ENCODE measurements at places on chromosomes 16 and 17.

DNA sequence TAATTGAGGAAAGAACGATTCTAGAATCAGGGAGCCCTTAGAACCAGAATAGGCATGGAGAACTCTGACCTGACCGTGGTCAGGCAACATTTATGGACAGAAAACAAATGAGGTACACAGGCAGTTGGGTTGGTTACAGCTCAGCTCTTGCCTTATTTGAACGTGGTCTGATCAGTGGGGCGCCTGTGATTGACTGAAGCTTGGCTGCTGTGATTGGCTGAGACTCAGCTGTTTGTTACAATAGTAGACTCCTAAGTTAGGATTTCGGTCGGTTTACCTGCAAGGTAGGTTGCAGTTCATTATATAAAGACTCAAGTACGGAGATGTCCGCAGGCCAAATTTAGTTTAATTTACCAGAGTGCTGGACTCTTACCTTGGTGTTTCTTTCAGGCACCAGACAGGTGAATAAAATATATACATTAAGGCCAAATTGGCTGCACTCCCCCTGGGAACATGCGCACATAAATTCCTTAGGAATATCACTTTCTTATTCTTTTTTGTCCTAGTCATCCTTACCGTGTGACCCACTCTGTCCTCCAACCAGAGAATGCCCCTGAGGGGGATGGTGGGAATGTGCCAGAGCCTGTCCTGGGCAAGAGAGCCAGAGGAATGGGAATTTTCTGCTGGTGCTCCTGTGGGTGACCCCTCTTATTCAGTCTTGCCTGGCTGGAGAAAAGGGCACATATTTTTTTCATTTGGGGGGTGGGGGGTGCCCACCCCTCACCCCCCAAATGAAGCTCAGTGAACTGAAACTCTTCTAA, 7.5 kb upstream of the CSNK2A2 start:
- no peak for DNase-seq

DNA sequence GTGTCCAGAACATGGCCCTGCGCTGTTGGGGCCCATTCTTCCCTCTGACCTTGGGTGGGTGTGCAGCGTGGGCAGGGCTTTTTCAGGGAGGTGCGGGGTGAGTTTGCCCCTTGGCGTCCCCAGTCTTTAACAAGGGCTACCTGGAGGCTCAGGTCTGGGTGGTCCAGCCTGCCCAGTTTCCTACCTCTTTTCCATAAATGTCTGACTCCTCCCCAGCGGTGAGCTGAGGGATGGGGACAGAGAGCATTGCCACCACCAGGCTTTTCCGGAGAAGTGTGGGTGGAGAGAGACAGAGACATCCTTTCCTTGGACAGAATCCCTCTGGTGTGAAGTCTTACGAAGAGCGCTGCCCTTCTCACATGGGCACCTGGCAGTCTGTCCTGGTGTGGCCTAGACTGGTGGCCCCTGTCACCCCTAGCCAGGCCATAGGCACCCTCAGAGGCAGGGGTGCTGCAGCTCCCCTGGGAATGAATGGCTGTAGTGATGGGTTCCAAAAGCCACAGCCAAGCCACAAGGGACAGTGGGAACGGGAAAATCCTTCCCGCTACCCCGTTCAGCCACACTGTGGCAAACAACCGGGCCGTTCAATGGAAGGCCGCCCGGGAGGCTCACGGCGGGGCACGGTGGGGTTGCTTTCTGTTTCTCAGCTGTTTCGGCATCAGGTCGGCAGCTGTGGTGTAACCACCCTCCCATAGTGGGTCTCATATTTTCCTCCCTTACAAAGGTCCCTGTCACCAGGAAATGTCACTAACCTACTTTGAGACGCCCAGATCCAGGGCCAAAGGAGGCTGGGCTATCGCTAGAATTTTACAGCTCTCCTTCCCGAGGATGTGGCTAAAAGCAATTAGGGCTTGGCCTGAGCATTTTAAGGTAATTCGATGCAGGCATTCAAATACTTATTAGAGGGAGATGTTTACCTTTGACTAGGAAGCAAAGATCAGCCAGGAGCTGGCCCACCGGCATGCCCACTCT, 61.9 kb upstream of the GSE1 start:
- no peak for DNase-seq

DNA sequence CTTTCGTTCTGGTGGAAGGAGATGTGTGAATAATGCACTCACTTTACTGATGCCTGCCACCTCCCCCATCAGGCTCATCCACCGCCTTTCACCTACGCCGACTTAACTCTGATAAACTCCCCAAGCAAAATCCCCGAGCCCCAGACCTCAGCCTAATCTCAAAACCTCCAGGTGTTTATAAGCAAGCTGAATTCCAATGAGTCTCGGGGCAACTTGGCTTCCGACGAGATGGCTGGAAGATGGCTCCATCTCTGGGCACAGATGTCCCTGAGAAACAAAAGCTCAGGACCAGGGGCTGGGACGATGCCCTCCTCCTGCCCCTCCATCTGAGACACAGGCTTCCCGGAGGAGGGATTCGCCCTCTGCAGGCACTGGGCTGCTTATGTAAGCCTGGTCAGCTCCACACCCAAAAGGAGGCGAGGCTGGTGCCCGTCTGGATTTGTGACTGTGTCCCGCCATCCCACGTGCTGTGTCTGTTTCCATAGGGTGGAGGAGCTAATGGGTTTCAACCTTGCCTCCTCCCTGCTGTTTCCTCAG, 386.4 kb upstream of the TNRC6C start:
- no peak for DNase-seq

DNA sequence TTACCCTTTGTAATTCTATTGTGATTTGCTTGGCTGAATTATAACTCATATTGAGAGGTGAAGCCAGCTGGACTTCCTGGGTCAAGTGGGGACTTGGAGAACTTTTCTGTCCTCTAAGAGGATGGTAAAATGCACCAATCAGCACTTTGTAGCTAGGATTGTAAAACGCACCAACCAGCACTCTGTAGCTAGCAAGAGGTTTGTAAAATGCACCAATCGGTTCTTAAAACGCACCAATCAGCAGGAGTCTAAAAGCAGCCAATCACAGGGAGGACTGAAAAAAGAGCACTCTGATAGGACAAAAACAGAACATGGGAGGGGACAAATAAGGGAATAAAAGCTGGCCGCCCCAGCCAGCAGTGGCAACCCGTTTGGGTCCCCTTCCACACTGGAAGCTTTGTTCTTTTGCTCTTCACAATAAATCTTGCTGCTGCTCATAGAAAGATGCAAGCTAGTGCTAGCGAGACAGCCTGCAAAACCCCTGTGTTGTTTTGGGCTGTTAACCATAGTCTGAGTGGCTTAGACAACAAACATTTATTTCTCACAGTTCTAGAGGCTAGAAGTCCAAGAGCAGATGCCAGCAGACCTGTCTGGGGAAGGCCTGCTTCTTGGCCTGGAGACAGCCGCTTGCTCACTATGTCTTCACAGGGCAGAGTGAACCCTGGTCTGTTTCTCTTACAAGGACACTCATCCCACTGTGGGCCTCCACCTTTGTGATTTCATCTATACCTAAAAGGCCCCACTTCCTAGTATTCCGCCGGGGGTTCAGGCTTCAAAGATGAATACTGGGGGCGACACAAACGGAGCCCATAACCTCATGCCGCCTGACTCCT, 39.0 kb upstream of the CRISPLD2 start:
- DNase-seq = no peak

- no peak for DNase-seq
Observed at GRCh38 chr17:35155246-35155645, 7.6 kb downstream of the UNC45B start.

DNA sequence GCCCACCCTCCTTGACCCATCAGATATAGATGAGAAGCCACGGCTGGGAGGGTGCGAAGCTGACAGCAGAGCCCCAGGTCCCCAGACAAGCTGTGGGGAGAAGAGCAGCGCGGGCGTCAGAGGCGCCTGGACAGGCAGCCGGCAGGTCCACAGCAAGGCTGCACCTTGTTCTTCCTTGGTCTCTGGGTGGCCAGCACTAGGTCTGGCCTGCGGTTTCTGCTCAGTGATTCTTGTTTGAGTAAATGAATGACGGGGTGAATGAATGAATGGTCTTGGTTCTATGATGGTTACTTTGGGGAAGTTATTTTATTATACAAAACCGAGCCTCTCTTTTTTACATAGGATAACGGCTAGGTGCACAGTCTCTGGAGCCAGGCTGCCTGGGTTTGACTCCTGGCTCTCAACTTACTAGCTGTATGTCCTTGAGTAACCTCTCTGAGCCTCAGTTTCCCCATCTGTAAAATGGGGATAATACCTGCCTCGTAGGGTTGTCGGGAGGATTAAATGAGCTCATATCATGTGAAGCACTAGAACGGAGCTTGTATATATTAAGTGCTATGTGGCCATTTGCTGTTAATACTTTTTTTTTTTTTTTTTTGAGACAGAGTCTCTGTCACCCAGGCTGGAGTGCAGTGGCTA, 86.1 kb downstream of the RAB11FIP4 start:
- no peak for DNase-seq

DNA sequence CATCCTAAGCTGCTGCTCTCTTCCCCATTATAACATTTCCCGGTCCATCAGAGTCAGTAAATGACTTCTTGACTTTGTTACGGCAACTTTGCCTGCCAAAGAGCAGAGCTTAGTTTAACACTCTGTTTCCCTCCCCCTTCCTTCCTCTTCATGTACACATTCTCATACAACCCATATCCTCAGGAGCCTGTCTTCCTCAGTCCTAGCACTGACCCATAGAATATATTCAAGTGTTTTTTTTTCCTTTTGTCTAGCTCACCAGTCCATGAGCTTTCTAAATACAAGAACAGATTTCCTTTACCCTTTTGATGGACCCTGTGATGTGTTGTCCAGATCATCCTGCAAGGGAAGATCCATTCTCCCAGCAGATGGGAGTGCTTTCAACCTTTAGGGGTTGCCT, 97.0 kb upstream of the MON1B start:
- DNase-seq = no peak

- DNase-seq = no peak
Observed at GRCh38 chr17:2335726-2336214, 487 bp downstream of the TSR1 start.

DNA sequence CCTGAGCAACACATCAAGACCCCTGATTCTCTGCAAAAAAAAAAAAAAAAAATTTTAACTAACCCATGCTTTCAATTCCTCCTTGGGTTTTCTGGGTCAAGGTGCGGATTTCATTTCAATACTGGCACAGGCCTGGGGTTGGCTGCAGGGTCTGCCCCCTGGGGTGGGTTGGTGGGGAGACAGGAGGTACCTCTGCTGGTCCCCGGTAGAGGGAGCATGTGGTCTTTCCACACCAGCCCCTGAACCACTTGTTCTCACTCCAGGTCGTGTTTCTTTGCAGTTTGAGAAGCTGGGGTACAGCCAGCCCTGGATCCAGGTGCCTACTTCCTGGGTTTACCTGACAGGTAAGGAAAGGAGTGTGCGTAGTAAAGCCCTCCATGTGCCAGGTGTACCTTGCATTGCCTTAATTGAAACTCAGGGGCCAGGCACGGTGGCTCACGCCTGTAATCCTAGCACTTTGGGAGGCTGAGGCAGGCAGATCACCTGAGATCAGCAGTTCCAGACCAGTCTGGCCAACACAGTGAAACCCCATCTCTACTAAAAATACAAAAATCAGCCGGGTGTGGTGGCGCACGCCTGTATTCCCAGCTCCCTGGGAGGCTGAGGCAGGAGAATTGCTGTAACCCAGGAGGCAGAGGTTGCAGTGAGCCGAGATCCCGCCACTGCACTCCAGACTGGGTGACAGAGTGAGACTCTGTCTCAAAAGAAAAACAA, 21.8 kb downstream of the SDR42E2 start:
- DNase-seq = no peak

GRCh38 chr16:16915771-16916170, 536.8 kb downstream of the NPIPA7 start:
- no peak for DNase-seq

DNA sequence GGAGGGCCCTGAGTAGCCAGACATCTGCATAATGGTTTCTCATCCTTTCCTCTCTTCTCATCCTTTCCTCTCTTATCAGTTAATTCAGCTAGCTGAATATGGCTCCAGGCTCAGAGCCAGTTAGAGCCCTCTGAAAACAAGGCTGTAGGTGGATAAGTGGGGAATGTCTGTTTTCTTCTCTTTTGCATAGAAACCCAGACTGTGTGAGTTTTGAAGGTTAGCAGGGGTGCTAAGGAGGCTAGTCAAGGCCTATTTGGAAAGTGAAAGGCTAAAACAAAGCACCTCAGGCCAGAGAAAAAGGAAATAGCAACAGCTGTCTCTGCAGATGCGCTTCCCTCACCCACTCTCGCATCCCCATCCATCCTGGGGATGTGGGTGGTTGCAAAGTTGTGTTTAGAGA, 420.9 kb downstream of the SHISA9 start:
- no peak for DNase-seq

DNA sequence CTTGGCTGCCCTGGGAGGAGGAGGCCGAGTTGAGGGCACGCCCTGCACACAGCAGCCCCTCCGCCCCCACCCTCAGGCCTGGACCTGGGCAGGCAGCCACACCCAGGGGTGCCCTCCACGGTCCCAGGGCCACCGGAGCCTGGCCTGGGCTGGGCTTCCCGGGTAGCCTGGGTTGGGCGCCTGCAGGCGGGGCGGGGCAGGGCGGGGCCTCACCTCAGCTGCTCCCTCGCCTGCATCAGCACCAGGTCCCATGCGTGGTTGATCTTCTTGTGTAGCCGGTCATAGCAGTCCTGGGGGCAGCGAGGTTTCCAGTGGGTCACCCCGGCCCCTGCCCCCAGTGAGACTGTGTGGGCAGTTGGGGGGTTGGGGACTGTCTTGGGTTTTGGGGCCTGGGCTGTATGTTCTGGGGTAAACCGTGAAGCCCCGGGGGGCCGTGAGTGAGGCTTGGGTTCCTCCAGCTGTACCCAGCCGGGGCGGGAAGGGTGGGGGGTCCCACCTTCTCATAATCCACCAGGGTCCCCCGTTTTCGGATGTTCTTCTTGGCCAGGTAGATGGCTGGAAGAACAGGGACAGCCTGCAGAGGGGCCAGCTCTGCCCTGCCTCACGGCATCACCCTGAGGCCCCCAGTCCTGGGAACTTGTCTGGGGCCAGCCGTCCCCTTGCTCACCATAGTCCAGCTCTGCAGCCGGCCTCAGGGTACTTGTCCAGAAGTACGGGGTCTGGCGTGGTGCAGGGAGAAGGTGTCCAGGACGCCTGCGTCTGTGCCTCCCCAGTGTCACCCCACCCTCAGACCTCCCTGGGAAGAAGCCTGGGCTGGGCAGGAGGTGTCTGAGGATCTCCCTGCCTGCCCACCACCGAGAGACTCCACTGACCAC, 2.0 kb downstream of the RGS11 start:
- no peak for DNase-seq

- DNase-seq = no peak
Observed at GRCh38 chr17:29240477-29240876, 6.2 kb upstream of the CRYBA1 start.
